ENCODE measurements at places on chromosomes 1 and 21.

DNA sequence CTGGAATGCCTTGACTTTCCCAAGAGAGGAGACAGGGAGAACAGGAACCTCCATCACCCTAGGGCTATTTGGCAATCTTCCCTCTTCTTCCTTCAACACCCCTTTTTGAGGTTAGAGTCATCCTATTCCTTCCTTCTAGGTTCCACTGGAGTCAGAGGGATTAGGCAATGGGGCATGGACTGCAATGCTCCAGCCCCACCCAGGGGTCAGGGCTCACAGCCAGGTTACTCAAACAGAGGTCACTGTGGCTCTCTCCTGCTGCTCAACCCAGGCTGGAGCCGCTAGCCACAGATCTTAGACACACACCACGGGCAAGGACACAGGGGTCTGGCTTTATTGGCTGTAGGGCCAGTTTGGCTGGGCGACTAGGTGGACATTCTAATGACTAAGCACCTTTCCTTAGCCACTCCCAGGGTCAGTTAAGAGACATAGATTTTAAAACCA is 145.5 kb upstream of the NRIP1 start:
- no peak for DNase-seq

DNA sequence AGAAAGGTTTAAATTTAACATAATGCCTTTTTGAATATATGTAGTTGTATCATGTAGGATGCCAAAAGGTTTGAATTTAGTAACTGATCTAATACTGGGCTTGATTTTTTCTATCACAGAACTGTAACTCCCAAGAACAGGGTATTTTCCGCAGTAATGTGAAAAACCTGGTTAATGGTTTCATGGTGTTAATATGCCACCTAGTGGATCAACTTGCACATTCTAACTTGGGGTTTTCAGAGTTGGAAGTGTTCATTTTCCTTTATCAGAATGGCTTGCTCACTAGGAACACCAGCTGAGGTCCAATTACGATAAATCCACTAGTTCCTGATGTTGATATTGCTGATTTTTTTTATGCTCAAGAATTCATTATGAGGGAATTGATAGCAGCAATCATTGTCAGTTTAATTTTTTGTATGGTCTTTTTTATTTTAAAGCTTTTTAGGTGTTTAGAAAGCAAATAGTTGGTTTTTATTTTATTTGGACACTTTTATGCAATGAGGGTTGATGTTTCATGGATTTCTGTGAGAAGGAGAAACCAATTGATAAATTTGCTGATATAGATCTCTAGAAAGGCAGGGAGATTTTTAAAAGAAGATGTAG is 157.2 kb downstream of the PLA2G4A start:
- no peak for DNase-seq

DNA sequence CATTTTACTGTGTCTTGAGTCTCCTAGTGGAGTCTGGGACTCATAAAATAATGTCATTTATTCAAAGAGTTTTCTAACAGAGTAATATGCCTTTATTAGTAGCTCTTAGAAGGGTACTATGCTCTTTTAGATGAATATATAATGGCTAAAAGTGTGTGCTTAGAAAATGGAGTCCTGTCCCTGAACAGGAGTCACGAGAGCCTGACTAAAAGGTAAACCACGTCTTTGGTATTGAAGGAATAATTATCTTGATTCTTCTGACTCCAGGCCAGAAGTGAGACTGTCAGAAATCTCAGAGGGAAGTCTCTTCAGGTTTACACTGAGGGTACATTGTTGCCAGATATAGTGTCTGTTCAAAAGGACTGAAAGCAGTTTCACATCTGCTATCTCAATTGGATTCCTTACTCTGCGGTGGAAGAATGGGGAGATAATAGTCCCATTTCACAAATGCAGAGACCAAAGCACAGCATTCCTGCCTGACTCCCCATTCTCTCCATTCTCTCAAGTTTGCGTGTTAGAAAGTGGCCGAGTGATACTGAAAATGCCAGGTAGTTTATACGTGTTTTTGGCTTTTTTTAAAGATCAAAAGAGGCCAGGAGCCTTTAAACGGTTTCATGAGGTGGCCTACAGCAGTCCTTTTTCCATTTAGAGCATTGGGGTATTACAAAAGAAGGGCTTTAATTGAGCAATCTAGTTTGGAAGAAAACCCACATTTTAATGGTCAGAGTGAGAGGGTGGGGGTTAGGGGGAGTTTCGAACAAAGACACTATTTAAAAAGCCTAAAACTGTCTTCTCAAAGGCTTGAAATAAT is 176.6 kb downstream of the VPS13D start:
- no peak for DNase-seq

- DNase-seq: no peak
These were observed 7.8 kb downstream of the F11R start for GRCh38 chr1:161013131-161013487.

DNA sequence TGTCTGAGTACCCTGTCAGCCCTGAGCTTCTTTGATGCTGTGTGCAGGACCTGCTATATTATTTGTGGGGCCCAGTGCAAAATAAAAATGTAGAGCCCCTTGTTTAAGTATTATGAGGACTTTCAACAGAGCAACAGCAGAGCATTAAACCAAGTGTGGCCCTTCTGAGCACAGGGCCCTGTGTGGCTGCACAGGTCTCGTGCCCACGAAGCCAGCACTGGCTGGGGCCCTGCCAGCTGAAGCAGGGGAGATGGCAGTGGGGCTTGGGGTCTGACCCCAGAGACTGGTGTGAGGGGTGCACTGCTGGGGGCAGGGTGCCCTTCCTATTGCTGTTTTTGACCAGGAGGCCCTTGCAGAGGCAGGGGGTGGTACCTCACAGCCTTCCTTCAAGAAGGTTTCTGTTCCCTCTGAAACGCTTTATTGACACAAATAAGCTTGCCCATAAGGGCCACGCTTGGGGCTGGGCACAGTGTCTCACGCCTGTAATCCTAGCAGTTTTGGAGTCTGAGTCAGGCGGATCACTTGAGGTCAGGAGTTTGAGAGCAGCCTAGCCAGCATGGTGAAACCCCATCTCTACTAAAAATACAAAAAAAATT is 2.2 kb upstream of the SEMA4A start:
- DNase-seq: no peak

GRCh38 chr1:171763764-171764163 is 17.7 kb upstream of the METTL13 start:
- DNase-seq: no peak

DNA sequence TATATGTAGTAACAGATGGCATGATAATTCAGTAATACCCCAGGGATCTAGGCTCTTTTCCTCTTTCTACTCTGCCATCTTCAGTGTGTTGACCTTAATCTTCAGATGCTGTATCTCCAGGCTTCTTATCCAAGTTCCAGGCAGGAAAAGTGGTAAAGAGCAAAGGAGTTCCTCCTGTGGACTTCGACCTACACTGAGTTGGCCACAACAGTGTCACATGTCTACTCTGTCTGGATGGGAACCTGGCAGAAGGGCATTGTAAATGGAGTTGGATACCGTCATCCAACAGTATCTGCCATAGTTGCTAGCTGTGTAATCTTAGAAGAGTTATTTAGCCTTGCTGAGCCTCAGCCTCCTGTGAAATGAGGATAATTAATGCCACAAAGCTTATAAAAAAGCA is 21.9 kb downstream of the IL23R start:
- DNase-seq: no peak

GRCh38 chr1:8903410-8903809 is 24.9 kb upstream of the ENO1 start:
- peak; percentile 71 for DNase-seq

- DNase-seq: no peak
These were observed 107.9 kb downstream of the USP25 start for GRCh38 chr21:15837645-15838044.

- DNase-seq: peak; percentile 92
These were observed 1.7 kb upstream of the ZBTB7B start for GRCh38 chr1:155000726-155001424.

GRCh38 chr1:235933766-235934116 is 67.0 kb upstream of the LYST start:
- DNase-seq: no peak

DNA sequence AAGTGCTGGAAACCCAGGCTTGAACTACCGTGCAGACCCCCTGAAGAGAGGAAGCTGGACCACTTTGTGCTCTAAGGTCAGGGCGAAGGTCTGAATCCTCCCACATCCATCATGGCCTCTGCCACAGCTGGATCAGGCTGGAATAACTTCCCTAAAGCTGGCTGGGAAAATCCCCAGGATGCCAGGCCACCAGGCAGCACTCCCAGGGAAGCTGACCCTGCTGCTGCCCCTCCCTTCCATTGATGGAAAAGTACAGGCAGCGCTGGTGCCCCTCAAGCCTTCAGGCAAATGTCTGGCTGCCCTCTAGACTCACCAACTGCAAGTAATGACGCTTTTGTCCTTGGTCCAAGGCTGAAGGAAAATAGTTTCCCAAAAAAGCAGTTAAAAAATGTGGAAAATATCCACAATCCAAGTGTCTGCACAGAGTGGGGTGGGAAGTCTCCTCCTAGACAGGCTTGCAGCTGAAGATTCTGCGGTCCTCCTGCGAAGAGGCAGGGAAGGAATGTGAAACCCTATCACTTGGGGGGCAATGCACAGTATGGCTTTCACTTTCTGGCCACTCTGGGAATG is 39.9 kb upstream of the TSPAN2 start:
- no peak for DNase-seq

GRCh38 chr1:15848143-15848928 is 829 bp downstream of the SPEN start:
- DNase-seq: peak; percentile 51

DNA sequence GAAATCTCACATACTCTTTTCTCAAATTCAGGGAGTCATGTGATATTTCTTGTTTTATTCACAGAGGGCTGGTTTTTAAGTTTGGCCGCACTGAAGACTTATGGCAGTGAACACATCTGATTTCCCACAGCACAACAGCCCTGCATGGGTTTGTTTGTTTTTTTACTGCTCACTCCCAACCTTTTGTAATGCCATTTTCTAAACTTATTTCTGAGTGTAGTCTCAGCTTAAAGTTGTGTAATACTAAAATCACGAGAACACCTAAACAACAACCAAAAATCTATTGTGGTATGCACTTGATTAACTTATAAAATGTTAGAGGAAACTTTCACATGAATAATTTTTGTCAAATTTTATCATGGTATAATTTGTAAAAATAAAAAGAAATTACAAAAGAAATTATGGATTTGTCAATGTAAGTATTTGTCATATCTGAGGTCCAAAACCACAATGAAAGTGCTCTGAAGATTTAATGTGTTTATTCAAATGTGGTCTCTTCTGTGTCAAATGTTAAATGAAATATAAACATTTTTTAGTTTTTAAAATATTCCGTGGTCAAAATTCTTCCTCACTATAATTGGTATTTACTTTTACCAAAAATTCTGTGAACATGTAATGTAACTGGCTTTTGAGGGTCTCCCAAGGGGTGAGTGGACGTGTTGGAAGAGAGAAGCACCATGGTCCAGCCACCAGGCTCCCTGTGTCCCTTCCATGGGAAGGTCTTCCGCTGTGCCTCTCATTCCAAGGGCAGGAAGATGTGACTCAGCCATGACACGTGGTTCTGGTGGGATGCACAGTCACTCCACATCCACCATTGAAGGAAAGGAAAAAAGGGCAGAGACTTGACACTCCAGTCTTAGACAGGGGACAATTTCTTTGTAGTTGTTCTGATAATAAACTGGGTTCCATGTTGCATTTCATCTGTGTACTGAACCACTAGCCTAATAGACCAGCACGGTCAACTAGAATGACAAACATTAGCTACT is 22.8 kb downstream of the TMEM50A start:
- DNase-seq: no peak

DNA sequence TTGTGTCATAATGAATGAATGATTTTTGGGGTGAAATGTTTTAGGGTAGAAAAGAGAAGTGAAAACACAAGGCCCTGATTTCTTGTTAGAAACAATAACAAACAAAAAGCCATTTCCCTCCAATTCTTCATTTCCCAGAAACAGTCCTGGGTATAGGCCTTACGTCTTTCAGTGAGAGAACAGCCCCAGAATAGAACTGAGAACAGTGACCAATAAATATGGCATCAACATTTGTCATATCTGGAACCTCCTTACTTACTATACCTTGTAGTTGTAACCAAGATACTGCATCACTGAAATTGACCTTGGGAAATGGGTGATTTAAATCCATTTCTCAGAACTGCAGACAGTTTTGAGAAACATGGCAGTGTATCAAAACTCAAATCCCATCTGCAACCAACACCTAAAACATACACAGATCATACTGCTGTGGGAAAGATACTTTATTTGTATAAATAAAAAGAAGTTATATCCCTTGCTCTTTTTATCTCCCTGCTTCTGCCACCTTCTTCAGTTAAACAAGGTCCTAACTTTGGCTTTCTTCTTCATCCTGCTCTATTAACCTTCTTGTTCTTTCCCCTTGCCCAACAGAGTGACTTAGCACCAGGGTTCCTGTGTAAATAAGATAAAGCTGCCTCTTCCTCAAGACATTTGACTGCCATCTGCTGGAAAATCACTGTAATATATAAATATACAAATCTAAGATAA is 19.5 kb downstream of the XKR8 start:
- no peak for DNase-seq

GRCh38 chr1:168766568-168766967 is 37.6 kb upstream of the DPT start:
- DNase-seq: no peak

- no peak for DNase-seq
These were observed 12.1 kb downstream of the OVGP1 start for GRCh38 chr1:111415461-111415860.

DNA sequence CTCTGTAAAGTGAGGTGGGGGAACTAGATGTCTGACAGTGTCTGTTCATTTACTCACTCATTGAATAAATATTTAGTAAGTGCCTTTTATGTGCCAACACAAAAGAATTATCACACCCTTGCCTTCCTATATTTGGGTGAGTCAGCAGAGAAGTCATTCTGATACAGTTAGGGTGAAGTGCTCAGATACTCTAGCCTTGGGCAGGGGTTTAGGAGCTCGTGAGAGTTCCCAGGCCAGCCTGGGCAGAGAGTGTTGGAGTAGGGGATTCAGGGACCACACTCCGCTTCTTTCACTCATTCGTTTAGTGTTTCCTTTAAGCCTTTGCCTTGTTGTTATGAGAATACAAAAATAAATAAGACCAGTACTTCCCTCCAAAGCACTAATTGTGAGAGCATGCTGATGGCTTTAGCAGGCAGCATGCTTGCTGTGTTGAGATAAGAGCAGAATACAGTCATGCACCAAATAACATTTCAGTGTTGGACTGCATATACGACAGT is 83.9 kb downstream of the DYRK1A start:
- DNase-seq: peak; percentile 15

GRCh38 chr21:38505654-38506523 is 7.6 kb upstream of the ERG start:
- peak; percentile 49 for DNase-seq

GRCh38 chr1:248837045-248837780 is 811 bp upstream of the ZNF672 start:
- no peak for DNase-seq

DNA sequence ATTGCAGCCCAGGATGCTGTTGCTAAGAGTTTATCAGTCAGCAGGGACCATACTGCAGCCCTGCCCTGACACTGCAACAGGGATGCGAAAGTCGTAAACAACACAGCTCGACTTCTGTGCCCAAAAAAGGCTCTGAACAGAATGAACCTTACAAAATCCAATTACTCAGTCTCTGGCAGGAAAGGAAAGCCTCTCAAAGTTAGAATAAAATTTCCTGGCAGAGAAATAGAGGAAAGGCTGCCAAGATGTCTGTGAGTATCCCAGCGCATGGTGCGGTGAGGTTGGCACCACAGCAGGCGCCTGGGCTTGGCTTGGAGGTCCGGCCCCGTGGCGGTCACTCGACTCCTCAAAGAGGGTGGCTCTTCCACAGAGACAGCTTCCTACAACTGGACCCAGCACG is 185.8 kb downstream of the PCP4 start:
- DNase-seq: no peak

GRCh38 chr1:226656601-226657277 is 82.3 kb downstream of the ITPKB start:
- no peak for DNase-seq

- DNase-seq: no peak
These were observed 23.7 kb downstream of the ELAVL4 start for GRCh38 chr1:50132347-50132894.
